Smooth muscle cell of trachea (primary cell): ENCODE measurements at places on chromosomes 5 and 9. TPM values are rescaled to one million over a fixed set of nuclear protein-coding genes. Genes with fewer than 3 reads are reported as not detected.

The FGF18 gene
- 0.29 and 0.99 TPM in 2 replicates for total RNA-seq

The ADGRD2 gene
- not detected in 2 replicates for total RNA-seq

The CFAP157 gene
- 0.17 TPM in 1 of 2 replicates, not detected in the other for total RNA-seq

The IFNA21 gene
- not detected in 2 replicates for total RNA-seq

The GABRA6 gene
- total RNA-seq: not detected in 2 replicates

The KIF4B gene
- 0.15 and 0.17 TPM in 2 replicates for total RNA-seq

The SCGB3A2 gene
- total RNA-seq: not detected in 2 replicates

The NR6A1 gene
- 0.44 and 0.66 TPM in 2 replicates for total RNA-seq

The SPOUT1 gene
- 17.9 and 22.0 TPM in 2 replicates for total RNA-seq

The ENTPD2 gene
- total RNA-seq: not detected in 2 replicates

The BHMT2 gene
- total RNA-seq: 6.4 and 11.1 TPM in 2 replicates

The FAT2 gene
- total RNA-seq: under 0.01 and 0.58 TPM in 2 replicates

The CD72 gene
- total RNA-seq: 2.0 and 3.5 TPM in 2 replicates

The FRMD3 gene
- 0.44 and 1.2 TPM in 2 replicates for total RNA-seq

The PTGES gene
- 9.5 and 84.5 TPM in 2 replicates for total RNA-seq

The DNAH5 gene
- total RNA-seq: 2.2 and 2.6 TPM in 2 replicates

The GTF3C4 gene
- total RNA-seq: 14.1 and 14.9 TPM in 2 replicates

The ENTREP1 gene
- total RNA-seq: under 0.01 TPM in 1 of 2 replicates, not detected in the other

The GRM6 gene
- not detected in 2 replicates for total RNA-seq

The LAMC3 gene
- 0.29 and 0.33 TPM in 2 replicates for total RNA-seq

The BAAT gene
- total RNA-seq: not detected in 2 replicates

The SPINK6 gene
- not detected in 2 replicates for total RNA-seq

The PHYKPL gene
- total RNA-seq: 35.5 and 58.2 TPM in 2 replicates

The TAF11L11 gene
- total RNA-seq: not detected in 2 replicates

The HRH2 gene
- not detected in 2 replicates for total RNA-seq

The SAXO1 gene
- under 0.01 and 0.17 TPM in 2 replicates for total RNA-seq

The ADAMTS16 gene
- total RNA-seq: 0.17 TPM in 1 of 2 replicates, not detected in the other

The PDE6A gene
- not detected in 2 replicates for total RNA-seq

The ARSI gene
- 12.1 and 18.9 TPM in 2 replicates for total RNA-seq

The PCDHGB1 gene
- 4.4 and 4.5 TPM in 2 replicates for total RNA-seq

The SPINK9 gene
- total RNA-seq: not detected in 2 replicates

The BTNL3 gene
- not detected in 2 replicates for total RNA-seq

The OTULINL gene
- total RNA-seq: under 0.01 and 0.17 TPM in 2 replicates

The SLC45A2 gene
- total RNA-seq: under 0.01 TPM in 1 of 2 replicates, not detected in the other

The DUSP1 gene
- 50.8 and 63.5 TPM in 2 replicates for total RNA-seq

The CARTPT gene
- not detected in 2 replicates for total RNA-seq

The TPPP gene
- 0.15 and 0.66 TPM in 2 replicates for total RNA-seq

The SPATA31A6 gene
- not detected in 2 replicates for total RNA-seq

The GALT gene
- 35.3 and 47.3 TPM in 2 replicates for total RNA-seq

The PCDHGB5 gene
- total RNA-seq: 27.9 and 40.4 TPM in 2 replicates

The EQTN gene
- not detected in 2 replicates for total RNA-seq

The ZNF474 gene
- total RNA-seq: 0.33 TPM in 1 of 2 replicates, not detected in the other

The GARIN3 gene
- total RNA-seq: not detected in 2 replicates
